ENCODE measurements at places on chromosomes 1 and 21.

- no peak for DNase-seq
Observed at GRCh38 chr1:186901631-186902030, 72.9 kb downstream of the PLA2G4A start.

GRCh38 chr1:215992620-215993019 is 425.5 kb downstream of the KCTD3 start:
- DNase-seq = peak; percentile 7

- DNase-seq = peak; percentile 40
Observed at GRCh38 chr1:869499-870244, 54.1 kb upstream of the SAMD11 start.

DNA sequence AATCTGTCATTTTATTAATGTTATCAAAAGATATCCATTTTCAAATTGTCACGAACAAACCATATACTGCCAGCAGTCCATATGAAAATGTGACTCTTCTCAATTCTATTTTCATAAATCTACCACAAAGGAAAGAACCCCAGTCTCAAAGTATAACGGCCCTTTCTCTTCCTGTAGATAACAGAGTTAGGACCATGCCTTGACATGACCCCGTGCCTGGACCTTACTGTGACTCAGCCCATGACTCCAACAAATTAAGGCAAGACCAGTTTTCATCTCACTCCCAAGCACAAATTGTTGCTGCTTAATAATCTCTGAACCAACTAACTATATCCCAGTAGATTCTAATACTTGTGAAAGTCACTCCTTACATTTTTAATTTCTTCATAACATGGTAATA is 124.4 kb upstream of the NFIA start:
- DNase-seq = no peak

DNA sequence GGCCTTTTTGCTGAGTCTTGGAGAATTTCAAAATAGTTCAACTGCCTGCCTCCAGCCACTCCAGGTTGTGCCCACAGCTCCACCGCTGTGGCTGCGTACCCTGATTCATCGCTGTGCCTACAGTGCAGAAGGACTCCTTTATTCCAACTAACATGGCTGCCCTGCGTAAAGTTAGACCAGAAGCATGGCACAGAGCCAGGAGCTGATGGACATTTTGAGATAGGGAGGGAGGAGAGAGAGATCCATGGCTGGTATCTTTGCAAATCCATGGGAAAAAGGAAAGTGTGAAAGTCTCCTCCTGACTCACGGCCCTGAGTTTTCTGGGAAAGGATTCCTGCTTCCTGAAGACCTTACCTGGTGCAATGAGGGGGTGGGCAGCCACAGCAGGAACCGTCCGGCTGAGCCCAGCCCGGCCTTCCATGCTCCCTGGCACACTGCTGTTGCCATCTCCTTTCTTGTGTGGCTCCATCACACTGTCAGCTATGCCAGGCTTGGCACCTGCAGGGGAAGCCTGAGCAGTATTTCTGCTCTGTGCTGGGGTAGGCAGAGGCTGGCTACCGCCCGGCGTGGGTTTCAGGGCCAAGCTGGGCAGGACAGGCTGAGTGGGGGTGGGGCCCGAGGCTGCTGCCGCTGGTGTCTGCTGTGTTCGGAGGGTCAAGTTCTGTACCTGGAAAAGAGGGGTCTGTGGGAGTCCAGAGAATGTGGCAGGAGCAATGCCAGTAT is 46.0 kb upstream of the A3GALT2 start:
- DNase-seq = no peak

GRCh38 chr1:46735708-46736324 is 16.9 kb upstream of the EFCAB14 start:
- peak; percentile 61 for DNase-seq

DNA sequence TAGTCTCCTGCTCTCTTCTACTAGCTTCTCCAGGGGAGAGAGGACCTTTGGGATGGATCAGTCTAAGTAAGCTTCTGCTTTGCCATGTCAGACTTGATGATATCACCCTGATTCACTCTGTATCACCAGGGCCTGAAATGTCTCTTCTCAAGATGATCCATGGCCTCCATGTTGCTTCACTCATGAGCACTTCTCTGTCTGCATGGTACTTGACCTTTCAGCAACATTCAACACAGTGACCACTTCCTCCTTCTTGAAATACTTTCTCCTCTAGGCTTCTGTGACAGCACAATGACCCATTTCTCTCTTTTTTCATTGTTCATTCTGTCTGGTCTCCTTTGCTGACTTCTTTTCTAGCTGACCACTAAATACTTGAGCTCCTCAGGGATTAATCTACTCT is 35.3 kb upstream of the NGF start:
- peak; percentile 87 for DNase-seq

DNA sequence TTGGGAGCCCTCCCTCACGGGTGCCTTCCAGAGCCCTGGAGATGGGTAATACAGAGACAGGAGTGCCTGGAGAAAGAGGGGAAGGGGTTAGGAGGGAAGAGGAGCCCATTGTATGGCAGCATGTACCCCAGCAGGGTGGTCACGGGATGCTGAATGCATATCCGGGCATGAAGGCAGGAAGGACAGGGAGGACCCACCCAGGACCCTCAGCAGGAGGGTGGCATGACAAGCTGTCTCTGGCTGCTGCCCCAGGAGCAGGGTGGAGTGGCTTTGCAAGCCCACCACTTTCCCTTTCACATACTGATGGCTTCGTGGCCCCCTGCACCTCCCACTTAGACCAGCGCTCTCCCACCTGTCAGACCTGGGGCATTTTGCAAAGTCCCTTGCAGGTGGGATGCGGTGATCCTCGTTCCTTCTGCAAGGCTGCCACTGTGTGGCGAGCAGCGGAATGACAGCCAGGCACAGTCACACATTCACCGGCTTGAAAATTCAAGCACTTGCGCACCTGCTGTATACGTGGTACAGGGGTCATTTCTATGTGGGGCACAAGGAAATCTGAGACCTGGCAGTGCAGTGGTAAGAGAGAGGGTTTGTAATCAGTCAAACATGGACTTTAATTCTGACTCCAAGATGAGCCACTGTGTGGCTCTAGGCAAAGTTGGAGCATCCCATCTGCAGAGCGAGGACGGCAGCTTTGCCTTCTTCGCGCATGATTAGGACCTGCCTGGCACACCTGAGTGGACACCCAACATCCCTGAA is 53.2 kb upstream of the TMEM51 start:
- DNase-seq = peak; percentile 48

DNA sequence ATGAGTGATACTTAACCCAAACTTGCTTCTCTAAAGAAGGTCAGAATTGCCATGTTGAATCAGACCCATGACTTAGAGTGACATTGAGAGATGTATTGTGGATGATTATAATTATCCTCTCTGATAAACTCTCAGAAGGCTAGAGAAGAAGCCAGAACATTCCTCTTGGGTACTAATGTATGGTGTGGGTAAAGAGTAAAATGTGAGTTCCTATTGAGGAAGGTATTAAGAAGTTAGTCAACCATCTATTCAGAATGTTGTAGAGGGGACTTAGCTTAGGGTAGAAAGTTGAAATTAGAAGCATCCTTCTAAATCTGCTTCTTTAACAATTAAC is 7.3 kb downstream of the GMEB1 start:
- no peak for DNase-seq

GRCh38 chr1:115473986-115474565 is 136.0 kb upstream of the NGF start:
- DNase-seq = no peak
